ENCODE measurements at places on chromosomes 12 and 14.

GRCh38 chr14:68250927-68251768 is 431.6 kb downstream of the RAD51B start:
- no peak for DNase-seq

DNA sequence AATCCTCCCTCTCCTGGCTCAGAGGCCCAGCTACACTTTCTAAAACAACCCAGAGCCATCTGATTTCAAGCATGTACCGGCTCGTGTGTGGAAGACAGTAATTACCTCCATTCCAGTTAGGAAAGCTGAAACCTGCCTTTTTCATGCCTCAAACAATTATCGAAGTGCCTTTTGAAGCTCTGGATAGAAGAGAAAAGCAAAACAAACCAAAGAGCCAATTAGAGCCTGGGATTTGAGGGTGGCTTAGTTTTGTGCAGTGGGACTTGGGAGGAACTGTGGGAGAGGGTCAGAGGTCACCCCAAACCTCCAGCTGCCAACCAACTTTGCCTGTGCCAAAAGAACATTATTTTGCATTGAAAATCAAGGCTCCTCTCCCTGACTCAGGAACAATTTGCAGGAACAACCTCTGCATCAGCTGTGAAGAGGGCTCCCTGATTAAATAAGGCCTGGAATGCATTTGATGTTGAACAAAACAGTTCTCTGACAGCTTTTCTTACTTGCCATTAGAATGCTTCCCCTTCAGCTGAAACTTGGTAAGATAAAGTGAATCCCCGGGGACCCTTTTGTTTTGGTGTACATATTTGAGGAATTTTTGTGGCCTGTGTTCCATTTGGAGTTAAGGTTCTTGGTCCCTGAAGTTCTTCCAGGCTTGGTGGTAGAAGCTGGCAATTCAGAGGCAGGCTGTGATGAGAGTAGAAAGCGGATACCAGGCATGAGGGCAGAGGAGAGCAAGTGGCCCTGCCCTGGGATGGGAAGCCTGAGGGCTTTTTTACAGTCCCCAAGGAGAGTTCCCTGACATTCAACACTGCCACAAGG is 270.1 kb downstream of the ZFP36L1 start:
- DNase-seq, result no peak

DNA sequence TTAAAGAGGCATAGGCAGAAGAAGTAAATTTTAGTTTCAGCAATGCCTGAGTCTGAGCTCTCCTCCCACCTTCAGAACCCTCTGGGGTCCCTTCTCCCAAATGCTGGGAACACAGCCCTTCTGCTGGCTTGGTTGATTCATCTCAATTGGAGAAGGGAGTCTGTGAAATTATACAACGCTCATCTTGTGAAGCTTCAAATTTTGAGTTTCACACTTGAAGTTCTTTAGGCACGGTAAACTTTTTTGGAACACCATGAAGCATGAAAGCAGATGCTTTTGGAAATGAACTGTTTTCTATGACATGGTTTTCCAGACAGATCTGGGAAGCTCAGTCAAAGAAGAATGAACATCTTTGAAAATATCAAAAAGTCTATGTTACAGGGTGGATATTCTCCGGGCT is 69.9 kb downstream of the TBK1 start:
- no peak for DNase-seq

- DNase-seq, result no peak
Measured at GRCh38 chr12:6074979-6075585, 49.4 kb downstream of the VWF start.

DNA sequence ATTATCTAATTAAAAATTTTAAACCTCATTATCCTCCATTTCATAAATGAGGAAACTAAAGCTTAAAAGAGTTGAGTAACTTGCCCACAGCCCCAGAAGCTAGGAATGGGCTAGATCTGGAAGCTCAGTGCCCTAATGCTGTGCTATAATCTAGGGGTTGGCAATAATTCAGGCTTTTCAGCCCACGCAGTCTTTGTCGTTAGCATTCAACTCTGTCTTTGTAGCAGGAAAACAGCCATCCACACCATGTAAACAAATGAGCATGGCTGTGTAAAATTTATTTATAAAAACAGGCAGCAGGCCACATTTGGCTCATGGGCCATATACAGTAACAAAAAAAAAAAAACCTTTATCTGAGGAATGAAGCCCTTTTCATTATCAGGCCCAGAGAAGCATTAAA is 92.4 kb upstream of the OVCH1 start:
- no peak for DNase-seq

DNA sequence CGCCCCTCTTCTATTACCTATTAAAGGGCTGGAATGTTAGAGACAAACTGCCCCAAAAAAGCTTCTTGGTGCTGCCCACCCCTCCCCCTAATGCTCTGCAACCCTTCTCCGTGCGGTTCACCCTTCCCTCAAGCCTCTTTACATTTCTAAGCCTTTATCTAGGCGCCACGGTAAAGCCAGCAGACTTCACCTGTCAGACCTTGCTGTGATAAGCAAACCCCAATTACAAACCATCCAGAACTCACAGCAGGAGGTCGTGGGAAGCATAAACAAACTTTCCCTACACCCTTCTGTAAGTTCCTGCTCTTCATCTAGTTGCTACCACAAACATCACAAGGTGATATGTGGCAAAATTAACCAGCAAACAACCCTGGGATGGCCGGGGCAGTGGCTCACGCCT is 56.8 kb downstream of the MOK start:
- no peak for DNase-seq

DNA sequence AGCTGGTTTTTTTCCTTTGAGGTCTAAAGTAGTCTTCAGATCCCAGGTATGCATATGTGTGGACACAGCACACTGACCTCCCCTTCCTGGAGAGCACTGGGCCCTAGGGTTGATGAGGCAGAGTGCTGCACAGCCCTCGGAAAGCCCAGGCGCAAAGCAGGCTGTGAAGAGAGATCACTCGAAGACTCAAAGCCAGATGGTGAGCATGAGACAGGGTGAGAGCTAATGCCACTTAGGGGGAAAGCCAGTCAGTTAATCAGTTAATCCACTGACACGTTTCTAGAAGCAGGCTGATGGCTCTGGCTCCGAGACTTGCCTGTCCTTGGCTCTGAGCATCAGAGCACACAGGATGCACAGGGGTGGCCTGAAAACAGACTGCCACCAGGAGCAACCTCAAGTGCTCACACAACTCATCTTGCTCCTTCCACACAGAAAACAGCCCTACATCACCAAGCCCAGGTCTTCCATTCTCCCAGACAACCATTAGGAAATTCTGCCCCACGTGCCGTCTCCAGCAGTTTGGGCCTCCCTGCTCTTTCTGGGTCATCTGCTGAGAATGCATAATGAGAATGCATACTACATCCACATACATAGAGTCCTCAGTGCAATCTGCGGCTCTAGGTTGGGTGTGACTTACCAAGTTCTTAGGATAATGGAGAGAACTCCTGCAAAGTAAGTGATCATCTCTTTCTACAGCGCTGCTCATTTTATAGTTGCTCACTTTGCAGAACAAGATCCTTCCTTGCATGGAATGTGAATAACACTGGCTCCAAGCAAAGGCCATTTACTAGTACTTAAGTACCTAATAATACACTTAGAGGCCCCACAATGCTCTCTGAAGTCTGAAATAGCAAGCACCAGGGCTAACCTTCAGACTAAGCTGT is 12.0 kb downstream of the AQP6 start:
- DNase-seq, result no peak

GRCh38 chr14:99244941-99245563 is 26.9 kb downstream of the BCL11B start:
- DNase-seq, result no peak

GRCh38 chr12:98741556-98742265 is 96.6 kb downstream of the APAF1 start:
- no peak for DNase-seq

GRCh38 chr12:109982210-109982609 is 14.0 kb downstream of the GIT2 start:
- no peak for DNase-seq

GRCh38 chr12:43198608-43199007 is 353.4 kb downstream of the ADAMTS20 start:
- no peak for DNase-seq

GRCh38 chr12:52003016-52003550 is 3.7 kb upstream of the TAMALIN start:
- DNase-seq, result no peak

DNA sequence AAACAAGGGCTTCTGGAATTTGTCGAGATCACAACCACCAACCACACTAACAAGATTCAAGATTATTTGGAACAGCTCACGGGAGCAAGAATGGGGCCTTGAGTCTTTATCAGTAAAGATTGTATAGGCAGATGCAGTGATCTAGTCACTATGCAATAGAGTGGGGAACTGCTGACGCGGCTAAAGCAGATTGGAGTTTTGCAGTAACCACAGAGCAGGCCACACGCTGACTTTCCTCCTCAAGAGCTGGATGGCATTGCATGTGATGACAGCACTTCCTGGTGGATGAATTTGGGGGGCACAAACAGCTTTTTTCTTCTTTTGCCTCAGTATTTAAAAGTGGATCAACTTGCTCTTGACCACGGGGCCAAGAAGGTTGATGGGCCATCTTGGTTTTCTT is 46.0 kb downstream of the KCNK13 start:
- DNase-seq, result no peak

- DNase-seq, result no peak
Measured at GRCh38 chr12:50246197-50246865, 37.0 kb downstream of the LIMA1 start.

DNA sequence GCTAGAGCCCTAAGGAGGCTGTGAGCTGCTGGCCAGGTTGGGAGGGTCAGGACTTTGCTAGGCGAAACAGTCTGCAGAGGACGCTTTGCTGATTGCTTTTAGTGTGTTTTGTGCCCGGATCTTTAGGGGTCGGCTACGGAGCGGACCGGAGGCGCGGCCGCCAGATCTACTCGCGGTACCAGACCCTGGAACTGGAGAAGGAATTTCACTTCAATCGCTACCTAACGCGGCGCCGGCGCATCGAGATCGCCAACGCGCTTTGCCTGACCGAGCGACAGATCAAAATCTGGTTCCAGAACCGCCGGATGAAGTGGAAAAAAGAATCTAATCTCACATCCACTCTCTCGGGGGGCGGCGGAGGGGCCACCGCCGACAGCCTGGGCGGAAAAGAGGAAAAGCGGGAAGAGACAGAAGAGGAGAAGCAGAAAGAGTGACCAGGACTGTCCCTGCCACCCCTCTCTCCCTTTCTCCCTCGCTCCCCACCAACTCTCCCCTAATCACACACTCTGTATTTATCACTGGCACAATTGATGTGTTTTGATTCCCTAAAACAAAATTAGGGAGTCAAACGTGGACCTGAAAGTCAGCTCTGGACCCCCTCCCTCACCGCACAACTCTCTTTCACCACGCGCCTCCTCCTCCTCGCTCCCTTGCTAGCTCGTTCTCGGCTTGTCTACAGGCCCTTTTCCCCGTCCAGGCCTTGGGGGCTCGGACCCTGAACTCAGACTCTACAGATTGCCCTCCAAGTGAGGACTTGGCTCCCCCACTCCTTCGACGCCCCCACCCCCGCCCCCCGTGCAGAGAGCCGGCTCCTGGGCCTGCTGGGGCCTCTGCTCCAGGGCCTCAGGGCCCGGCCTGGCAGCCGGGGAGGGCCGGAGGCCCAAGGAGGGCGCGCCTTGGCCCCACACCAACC is 1.5 kb downstream of the HOXC6 start:
- DNase-seq, result no peak

GRCh38 chr14:46352844-46353243 is 298.7 kb downstream of the RPL10L start:
- no peak for DNase-seq

DNA sequence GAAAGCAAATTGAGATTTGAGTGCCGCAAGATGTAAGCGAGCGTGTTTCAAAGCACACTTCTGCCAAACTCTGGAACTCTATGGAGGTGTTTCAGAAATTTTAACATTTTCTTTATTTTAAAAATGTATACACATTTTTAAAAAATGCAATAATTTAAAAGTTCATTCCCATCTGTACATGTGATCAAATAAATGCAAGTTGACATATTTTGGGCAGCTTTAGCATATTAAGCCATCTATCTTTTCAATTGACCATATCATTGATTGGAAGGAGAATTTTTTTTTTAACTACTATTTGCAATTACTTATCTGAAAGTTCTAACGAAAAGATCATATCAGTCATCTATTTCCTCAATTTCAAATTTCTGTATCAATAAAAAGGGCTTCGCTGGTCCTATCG is 101.3 kb downstream of the PPM1H start:
- DNase-seq, result no peak

GRCh38 chr12:102299731-102300130 is 102.1 kb upstream of the PMCH start:
- no peak for DNase-seq

DNA sequence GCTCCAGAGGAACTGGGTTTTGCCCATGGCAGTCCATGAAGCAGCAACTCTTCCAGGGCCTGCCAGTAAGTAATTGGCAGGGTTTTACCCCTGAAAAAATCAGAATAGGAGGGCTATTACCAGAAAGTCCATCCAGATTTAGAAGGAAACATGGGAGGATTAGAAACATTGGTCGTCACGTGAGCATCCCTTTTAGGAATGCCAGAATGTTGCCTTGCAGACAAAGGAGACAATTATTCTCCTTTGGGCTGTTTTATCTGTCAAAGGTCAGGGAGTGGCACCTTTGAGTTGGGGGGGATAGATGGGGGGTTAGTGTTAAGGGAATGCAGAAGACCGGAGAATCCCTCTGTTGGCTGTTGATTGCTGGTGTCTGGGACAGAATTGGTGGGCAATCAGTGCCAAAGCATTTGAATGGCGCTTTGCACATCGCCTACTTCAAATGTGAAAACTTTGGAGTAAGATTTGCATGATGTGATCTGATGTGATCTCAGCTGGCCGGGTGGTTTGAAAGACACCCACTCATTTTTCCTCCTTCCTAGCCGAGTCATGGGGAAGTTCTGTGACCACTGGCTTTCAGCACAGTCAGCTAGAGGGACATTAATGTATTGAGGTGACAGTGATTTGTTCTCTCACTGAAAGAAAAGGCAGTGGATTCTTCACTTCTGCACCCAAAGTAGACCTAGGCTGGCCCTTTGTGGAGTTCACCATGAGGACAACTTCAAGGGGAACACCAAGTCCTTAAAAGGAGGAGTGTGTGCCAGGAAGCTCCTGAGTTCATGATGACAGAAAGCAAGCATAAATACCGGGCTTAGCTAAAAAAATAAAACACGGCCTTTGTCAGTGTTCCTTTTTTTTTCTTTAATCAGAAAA is 31.4 kb downstream of the FLVCR2 start:
- DNase-seq, result no peak

DNA sequence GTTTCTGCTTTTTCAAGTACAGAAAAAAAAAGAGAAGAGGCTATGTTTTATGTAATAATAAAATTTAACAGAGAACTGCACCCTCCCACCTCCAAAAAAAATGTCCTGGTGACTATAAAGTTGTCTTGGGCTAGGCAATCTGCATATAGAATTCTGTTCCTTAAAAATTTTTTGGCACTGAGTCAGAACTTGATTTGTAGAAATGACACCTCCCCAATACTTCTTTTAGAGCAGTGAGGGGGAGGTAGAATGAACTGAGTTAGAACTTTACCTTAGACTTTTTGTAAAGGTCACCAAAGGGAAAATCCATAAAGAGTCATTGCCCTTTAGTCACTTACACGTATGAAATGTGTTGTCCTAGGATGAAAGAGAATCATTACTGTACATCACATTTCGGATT is 80.0 kb downstream of the BTG1 start:
- no peak for DNase-seq

GRCh38 chr12:7354529-7354928 is 50.7 kb downstream of the ACSM4 start:
- DNase-seq, result no peak

Data from T follicular helper cell (primary cell).